Aorta (tissue), 5 donors: ENCODE measurements at places on chromosomes 5 and 9. TPM values are rescaled to one million over a fixed set of nuclear protein-coding genes. Genes with fewer than 3 reads are reported as not detected.

SLC4A9 gene
- not detected for polyA plus RNA-seq

SLCO6A1 gene
- not detected for polyA plus RNA-seq

FOXD4L6 gene
- not detected for polyA plus RNA-seq

IFNK gene
- polyA plus RNA-seq = not detected

F2RL2 gene
- polyA plus RNA-seq = 4.4 TPM

VCAN gene
- 21.5 TPM for polyA plus RNA-seq

DNA sequence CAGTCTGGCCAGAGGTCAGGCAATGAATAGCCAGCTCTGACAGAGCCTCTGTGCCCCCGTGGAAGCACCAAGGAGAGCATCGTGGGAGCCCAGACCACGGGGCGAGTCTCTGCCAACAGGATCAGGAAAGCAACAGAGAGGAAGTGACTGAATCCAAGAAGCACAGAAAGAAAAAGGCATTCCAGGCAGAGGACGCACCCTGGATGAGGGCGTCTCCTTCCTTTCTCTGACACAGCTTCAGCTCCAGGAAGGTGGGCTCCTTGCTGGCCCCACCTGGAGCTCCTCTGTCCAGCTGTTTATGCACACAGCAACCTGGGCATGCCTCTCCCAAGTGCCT, 16.6 kb downstream of the HK3 start:
- no peak for DNase-seq

DNA sequence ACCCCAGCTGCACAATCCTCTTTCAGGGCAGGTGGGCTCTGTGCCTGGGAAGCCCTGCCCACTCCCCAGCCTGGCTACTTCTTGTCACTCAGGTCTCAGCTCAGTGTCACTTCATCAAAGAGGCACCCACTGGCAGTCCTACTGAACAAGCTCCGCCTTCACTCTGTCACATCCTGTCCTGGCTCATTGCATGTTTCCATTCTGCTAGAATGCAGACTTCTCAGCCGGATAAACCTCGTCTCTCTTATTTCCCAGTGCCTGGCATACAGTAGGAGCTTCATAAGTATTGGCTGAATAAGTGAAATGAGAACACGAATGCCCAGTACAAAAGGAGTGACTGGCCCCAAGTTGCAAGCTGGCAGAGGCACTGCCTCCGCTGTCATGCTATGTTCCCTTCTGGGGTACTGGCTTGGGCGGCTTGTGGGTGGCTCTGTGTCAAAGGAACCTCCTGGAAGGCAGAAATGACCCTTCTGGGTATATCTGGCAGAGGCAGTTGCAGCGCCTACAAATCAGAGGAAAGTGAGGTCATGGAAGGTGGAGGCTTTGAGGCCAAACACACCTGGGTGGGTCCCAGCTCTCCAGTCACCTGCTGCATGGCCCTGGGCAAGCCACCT, 98.3 kb upstream of the PHYKPL start:
- peak; percentile 49 for DNase-seq

DNA sequence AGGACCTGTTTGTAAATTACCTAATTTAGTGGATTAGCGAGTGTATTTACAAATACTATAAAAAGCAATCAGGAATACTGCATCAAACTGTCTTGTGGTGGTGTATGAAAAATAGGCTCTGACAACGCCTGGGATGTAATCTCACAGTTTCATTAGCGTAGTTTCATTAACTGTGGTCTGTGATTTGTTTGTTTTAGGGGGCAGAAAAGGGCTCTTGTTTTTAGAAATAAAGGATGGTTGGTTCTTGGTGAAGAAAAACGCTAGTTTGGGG, 1.4 kb downstream of the SLC44A1 start:
- no peak for DNase-seq

DNA sequence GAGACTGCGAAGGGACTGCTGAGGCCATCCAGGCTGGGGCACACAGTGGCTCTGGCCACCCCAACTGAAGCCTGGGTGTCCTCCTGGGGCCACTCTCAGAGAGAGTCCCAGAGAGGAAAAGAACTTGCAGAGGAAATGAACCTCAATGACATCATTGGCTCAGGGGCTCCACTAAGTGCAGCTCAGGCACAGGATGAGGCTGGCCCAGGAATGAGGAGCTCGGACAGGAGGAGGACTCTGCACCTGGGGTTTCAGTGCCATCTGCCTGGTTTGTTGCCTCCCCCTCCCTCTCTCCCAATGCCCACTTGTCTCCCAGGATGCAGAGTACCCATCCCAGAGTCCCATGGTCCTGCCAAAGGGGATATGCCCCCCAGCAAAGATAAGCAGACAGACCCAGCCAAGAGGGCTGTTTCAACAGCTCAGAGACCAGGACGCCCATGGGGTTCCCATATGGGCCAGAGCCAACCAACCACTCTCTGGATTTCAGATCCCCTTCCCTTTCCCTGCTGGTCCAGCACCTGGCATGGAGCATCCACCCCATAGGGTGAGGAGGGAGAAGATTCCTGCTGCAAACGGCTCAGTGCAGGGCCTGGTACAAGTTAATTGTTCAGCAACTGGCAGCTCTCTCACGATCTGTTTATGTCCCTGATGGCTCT, 26.9 kb upstream of the OLFM1 start:
- peak; percentile 9 for DNase-seq

GRCh38 chr5:138985256-138985655, 110.1 kb upstream of the LRRTM2 start:
- DNase-seq = no peak

GRCh38 chr9:108184941-108185340, 670.8 kb downstream of the ACTL7B start:
- DNase-seq = no peak

GRCh38 chr9:7316166-7316795, 483.3 kb downstream of the DMAC1 start:
- DNase-seq = no peak

DNA sequence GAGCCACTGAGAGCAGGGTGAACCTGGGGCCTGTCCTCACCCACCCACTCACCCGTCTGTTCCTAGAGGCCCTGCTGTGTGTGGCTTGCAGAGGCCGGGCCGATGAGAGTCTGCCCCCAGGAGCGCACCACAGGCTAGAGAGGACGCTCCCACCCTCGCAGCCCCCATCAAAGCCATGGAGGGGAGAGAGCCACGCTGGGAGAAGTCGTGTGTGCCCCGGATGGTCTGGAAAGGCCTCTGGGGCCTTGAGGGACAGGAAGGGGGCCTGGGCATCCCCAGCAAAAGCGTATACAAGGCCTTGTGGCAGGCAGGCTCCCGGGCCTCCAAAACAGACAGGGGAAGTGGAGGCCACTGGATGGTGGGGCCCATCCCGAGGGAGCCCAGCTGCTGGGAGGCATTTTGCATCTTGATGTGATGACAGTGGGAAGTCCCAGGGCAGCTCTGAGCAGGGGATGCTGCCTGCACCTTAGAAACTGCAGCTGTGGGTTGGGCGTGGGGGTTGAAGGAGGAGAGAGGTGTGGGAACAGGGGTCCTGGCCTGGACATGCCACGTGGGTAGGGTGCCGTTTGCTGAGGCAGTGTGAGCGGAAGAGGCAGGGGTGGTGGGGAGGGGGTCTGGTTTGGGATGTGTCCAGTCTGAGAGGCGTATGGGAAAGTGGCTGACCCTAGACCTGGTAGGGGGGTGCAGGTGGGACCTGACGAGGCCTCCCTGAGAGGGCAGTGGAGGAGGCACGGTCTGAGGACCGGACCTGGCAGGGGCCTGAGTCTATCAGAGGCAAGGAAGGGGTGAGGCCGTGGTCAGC, 43.0 kb upstream of the NOTCH1 start:
- DNase-seq = no peak

GRCh38 chr5:171157775-171158174, 151.3 kb upstream of the TLX3 start:
- no peak for DNase-seq

GRCh38 chr9:136389396-136389795, 10.6 kb downstream of the SNAPC4 start:
- no peak for DNase-seq

DNA sequence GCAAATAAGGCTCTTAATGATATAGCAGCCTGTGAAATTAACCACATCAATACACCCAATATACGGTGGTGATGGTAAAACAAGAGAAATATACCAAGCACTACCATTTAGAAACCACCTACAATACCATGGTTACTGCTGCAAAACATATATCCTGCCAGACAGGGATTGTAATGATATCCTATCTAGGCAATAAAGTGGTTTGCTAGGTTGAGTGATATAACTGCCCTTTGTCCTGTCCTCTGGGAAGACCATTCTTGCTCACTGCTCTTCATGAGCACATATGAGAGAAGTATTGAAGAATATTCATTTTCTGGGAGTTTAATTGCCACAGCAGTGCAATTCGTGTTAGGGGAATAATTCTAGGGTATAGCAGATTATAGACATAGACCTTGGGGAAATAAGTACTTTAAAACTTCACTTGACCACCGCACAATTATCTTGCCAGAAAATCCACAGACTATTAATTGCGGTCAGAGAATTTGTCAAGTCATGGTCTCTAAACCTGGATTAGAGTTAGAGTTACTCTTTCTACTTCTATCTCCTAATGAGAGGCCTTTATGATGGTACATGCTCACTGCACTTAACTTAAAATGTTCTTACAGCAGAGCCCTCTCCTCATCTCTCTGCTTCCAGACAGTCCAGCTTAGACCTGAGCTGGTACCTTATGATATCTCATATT, 413.0 kb downstream of the ZNF608 start:
- no peak for DNase-seq

DNA sequence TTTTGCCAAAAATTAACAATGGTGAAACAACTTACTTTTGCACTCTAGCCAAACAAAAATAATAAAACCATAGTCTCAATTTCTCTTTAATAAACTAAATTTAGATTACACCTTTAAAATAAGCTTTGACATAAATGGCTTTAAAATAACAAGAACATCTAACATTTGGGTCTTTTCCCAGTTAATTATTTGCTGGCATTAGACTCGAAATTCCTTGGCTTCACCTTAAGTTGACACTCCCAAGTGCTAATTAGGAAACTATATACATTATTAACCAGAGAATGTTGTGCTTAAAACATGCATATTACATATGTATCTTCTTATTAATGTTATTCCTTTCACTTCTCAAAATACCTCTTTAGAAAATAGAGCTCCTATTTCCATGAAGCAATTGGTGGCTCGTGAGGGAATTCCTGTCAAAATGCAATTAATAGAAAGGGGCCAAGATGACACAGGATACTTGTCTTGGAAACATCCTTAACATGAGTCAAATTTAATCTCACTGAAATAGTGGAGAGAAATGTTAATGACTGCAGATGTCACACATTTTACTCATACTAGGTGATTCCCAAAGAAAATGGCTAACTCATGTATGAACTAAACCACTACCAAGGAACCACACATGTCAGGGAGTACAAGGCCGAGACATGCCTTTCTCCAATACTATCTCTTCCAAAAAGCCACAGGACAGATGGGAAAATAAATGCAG, 932.9 kb upstream of the DMAC1 start:
- no peak for DNase-seq

DNA sequence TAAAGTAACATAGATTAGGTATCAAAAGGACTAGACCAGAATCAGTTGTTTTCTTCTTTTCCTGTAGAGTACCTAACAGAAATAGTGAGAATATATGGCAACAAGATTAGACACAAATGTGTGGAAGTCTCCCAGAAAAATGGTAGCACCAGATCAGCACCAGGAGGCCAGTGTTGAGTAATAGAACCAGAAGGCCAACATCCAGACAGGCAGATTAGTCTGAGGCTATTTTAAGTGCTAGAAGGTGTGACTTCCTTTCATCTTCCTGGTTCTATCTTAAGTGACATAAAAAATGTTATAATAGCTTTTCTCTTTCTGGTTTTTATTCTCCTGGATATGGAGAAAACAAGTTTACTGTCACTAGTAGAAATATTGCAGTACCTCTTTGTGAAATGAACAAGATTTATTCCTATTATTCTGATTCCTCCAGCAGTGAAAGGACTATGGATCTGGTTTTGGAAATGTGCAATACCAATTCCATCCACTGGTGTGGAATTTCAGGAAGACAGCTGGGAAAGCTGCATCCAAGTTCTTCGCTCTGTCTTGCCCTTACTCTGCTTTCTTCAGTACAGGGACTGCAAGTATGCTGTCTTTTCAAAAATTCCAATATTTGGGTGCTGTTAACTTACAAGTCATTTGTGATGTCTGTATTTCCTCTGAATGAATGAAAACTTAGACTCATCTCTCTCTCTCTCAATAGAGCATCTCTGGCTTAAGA, 39.1 kb downstream of the SHLD3 start:
- no peak for DNase-seq

DNA sequence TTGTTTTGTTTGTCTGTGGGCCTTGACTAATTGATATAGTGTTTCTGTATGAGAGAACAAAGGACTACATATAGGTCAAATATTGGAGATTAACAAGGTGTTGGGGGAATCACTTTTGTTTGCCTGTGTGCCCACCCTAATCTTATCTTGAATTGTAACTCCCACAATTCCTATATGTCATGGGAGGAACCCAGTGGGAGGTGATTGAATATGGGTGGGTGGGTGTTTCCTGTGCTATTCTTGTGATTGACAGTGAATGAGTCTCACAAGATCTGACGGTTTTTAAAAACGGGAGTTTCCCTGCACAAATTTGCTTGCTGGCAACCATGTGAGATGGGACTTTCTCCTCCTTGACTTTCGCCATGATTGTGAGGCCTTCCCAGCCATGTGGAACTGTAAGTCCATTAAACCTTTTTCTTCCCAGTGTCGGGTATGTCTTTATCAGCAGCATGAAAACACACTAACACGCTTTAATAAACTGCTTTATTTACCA, 64.9 kb upstream of the HSPB3 start:
- DNase-seq = no peak

DNA sequence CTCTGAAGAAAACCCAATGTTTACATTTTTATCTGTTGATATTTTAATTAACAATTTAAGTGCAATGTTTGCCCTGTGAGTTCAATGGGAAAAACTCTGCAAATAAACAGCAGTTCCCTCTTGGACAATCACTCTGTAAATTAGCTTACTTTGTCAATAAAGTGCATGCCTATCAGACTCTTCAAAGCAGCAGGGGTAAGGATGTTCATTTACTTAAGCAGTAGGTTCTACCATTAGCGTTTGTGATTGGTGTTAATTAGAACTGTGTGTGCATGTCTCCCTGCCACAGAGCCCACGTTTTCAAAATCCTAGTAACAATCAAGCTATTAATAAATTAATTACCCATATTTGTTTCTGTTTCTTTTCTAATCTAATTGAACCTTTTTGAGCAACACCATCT, 1921.6 kb upstream of the WWC1 start:
- DNase-seq = no peak

GRCh38 chr5:149110406-149110805, 30.9 kb upstream of the ABLIM3 start:
- DNase-seq = no peak

- no peak for DNase-seq
These were observed 378.5 kb upstream of the IRX1 start for GRCh38 chr5:3217114-3217513.

DNA sequence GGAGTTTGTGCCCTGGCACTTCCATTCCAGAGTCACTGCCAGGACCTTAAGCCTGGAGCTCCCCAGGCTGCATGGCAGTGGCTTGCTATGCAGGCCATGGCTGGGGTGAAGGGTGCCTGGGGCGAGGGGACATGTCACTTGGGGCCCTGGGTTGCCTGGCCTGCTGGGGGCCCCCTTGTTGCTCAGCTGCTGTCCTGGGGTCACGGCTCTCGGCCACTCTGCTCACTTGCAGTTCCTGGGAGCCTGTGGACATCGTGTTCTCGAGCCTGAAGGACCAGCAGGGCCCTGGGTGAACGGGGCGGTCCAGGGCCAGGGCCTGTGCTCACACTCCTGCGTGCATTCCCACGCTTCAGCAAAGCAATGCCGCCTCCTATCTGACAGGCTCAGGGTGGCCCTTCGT, 14.5 kb upstream of the SLC2A6 start:
- no peak for DNase-seq
